Stimulated activated CD4-positive, alpha-beta T cell treated with anti-CD3 and anti-CD28 coated beads, TNF-alpha, amount 100 ng/mL, for 1 hour (primary cell): ENCODE measurements at places on chromosomes 13 and 19.

- DNase-seq = no peak
Observed at GRCh38 chr13:25654322-25654721, 282.5 kb downstream of the ATP8A2 start.

GRCh38 chr19:46715975-46716671, 791 bp downstream of the PRKD2 start:
- DNase-seq = no peak

DNA sequence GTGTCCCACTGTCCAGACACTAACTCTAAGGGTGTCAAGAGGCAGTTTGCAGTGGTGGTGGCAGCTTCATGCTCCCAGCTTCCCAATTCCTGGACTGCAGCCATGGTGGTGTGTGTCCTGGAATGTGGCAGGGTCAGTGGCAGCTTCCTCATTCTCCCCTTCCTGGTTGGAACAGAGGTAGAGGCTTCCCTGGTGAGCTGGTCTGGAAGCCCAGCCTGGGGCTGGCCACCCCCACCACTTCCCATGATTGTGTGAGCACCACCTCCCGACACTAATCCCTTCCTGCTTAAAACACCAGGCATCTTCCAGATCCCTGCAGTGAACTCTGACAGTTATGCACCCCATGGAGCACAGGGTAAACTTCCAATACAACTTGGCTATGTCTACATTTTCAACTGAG, 134.9 kb downstream of the RAP2A start:
- DNase-seq = no peak

GRCh38 chr19:5800361-5801270, 4.3 kb upstream of the NRTN start:
- DNase-seq = no peak

DNA sequence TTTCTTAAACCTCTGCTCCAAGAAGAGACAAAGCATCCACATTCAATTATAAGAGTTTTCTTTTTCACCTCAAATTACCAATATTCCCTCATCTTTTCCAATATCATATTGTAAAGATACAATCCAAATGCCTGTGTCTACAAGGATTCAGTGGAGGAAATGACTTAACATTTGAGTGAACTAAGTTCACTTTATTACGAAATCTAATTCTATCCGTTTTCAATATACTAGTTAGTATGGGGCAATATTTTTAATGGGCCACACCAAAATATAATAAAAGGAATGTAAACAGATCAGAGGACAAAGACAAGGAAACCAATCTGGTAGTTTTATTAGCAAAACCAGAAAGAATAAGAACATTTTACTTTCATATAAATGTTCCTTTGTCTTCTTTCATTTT, 136.0 kb downstream of the DCLK1 start:
- DNase-seq = no peak

DNA sequence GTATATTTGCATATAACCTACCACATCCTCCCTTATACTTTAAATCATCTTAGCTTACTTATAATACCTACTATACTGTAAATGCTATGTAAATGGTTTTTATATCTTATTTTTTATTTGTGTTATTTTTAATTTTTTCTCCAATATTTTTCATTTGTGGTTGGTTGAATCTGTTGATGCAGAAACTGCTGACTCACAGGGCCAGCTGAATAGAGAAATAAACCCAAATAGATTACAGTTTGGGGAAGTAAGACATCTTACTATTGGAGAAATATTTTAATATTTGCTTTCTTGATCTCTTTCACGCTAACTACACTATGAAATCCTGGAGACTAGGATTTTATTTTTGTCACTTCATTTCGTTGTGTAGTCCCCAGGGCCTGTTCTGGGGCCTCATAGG, 7.1 kb downstream of the SMAD9 start:
- DNase-seq = no peak
